CD14-positive monocyte (primary cell): ENCODE measurements at places on chromosomes 2 and 18. TPM values are rescaled to one million over a fixed set of nuclear protein-coding genes. Genes with fewer than 3 reads are reported as not detected.

AGXT gene
- polyA plus RNA-seq, result not detected in 2 replicates

CD8A gene
- polyA plus RNA-seq, result 0.88 TPM

CDH2 gene
- 0.03 and 0.04 TPM in 2 replicates for polyA plus RNA-seq

PJVK gene
- not detected for polyA plus RNA-seq

EML6 gene
- not detected for polyA plus RNA-seq

LIPT1 gene
- polyA plus RNA-seq, result 8.2 TPM

C1QL2 gene
- polyA plus RNA-seq, result not detected

DNA sequence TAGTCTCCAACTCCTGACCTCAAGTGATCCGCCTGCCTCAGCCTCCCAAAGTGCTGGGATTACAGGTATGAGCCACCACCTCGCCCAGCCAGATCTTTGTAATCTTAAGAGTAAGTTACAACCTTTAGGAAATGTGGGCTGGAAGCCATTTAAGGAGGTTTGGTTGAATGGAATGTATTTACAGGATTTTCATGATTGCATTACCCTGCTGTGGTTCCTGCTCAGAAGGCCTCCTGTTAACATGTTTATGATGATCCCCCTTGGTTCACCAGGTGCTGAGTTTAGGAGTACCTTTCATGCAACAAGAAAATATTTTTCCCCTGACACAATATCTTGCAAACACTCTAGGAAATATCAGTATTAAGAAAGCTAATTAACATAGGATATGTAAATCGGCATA is 187.4 kb upstream of the SH3BP4 start:
- no peaks in the 10 kb centered on the region for H3K36me3 ChIP-seq
- no peak overlapping the region for H3K4me3 ChIP-seq
- H3K27ac ChIP-seq, result no peak overlapping the region
- H3K27me3 ChIP-seq, result no peaks in the 10 kb centered on the region

DNA sequence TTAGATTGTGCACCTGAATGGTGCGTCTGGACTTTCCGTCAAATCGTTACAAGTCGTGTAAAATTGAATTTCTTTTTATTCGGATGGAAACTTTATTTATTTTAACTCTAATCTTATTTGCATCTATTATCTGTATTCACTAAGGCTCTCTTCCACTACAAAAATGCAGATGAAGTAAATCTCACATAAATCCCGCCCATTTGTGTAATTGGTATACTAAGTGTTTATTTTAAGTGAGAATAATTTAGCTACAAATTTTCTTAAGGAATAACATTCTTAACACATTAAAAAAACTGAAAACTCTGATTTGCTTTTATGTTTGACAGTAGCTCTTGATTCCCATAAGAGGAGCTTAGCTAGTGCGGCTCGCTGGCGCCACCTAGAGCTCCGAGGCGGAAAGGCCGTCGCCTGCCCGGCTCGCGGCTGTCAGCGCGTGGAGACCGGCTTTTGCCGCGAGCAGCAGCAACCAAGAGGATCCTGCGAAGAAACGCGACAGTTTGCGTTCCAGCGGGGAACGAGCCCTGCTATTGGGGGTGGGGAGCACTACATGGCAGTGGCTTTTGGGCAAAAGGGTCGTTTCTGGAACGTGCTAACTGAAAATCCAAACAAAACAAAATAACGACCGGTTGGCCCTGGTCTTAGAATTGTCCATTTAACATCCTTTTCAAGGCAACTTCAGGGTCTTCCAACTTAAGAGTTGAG is 6.7 kb downstream of the SP9 start:
- H3K27ac ChIP-seq, result no peak overlapping the region
- no peaks in the 10 kb centered on the region for H3K36me3 ChIP-seq
- H3K4me1 ChIP-seq, result peaks cover 47% of the 10 kb centered on the region
- peaks cover 89% of the 10 kb centered on the region for H3K27me3 ChIP-seq
- no peak overlapping the region for H3K4me3 ChIP-seq

GRCh38 chr2:149686136-149687051 is 98.8 kb upstream of the MMADHC start:
- DNase-seq, result no peak
- no peaks in the 10 kb centered on the region for H3K27me3 ChIP-seq
- no peak overlapping the region for H3K4me3 ChIP-seq
- no peak overlapping the region for H3K27ac ChIP-seq
- no peaks in the 10 kb centered on the region for H3K36me3 ChIP-seq

- no peaks in the 10 kb centered on the region for H3K27me3 ChIP-seq
- H3K36me3 ChIP-seq, result no peaks in the 10 kb centered on the region
- no peak overlapping the region for H3K4me3 ChIP-seq
- no peak for DNase-seq
- no peaks in the 10 kb centered on the region for H3K4me1 ChIP-seq
- no peak overlapping the region for H3K27ac ChIP-seq
These were observed 31.2 kb downstream of the CFAP221 start for GRCh38 chr2:119575439-119575838.

GRCh38 chr2:214774108-214774507 is 35.4 kb downstream of the BARD1 start:
- no peaks in the 10 kb centered on the region for H3K4me1 ChIP-seq
- no peaks in the 10 kb centered on the region for H3K27me3 ChIP-seq
- no peak overlapping the region for H3K4me3 ChIP-seq
- H3K36me3 ChIP-seq, result peaks cover 20% of the 10 kb centered on the region

GRCh38 chr2:99957332-99958133 is 184.9 kb downstream of the AFF3 start:
- H3K27me3 ChIP-seq, result no peaks in the 10 kb centered on the region
- H3K27ac ChIP-seq, result no peak overlapping the region
- peaks cover 5% of the 10 kb centered on the region for H3K36me3 ChIP-seq
- no peak overlapping the region for H3K4me3 ChIP-seq
- no peak for DNase-seq

GRCh38 chr2:207766697-207767460 is 2.8 kb downstream of the FZD5 start:
- DNase-seq, result no peak
- H3K27ac ChIP-seq, result no peak overlapping the region
- H3K4me1 ChIP-seq, result peaks cover 45% of the 10 kb centered on the region
- peak overlapping the region; percentile 21 for H3K4me3 ChIP-seq

GRCh38 chr2:190903693-190904450 is 23.3 kb downstream of the GLS start:
- no peak for DNase-seq
- H3K4me3 ChIP-seq, result no peak overlapping the region
- no peaks in the 10 kb centered on the region for H3K4me1 ChIP-seq
- no peak overlapping the region for H3K27ac ChIP-seq

DNA sequence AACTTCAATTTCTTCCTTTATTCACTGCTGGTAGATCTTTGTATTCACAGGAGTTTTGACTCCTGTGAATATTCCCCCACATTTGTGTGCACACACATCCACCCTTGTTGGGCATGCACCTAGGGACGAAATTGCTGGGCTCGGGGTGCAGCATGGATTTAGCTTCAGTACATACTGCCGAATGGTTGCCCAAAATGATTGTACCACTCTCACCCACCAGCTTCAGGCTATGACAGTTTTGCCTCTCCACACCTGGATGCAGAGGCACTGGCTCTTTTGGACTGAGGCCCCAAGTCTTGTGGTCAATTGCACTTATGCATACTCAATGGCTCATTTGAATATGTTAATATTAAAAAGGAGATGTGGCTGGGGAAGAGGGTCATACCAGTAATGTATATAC is 65.1 kb upstream of the ODC1 start:
- H3K4me1 ChIP-seq, result no peaks in the 10 kb centered on the region
- no peaks in the 10 kb centered on the region for H3K27me3 ChIP-seq
- H3K4me3 ChIP-seq, result no peak overlapping the region

GRCh38 chr2:237931205-237931721 is 35.6 kb upstream of the UBE2F start:
- H3K4me3 ChIP-seq, result no peak overlapping the region
- no peaks in the 10 kb centered on the region for H3K27me3 ChIP-seq
- no peak overlapping the region for H3K27ac ChIP-seq
- peak; percentile 42 for DNase-seq
- no peaks in the 10 kb centered on the region for H3K36me3 ChIP-seq

DNA sequence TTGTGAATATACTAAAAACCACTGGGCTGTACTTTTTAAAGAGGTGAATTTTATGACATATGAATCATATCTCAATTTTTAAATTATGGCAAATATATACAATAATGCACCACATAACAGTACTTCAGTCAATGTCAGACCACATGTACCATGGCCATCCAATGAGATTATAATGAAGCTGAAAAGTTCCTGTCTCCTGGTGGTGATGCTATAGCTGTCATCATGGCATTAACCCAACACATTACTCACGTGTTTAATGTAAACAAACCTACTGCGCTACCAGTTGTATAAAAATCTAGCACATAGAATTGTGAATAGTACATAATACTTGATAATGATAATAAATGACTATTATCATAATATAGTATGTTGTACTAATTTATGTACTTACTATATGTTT is 77.6 kb upstream of the ID2 start:
- H3K36me3 ChIP-seq, result no peaks in the 10 kb centered on the region
- no peak overlapping the region for H3K4me3 ChIP-seq
- H3K27me3 ChIP-seq, result no peaks in the 10 kb centered on the region
- no peak for DNase-seq

- no peaks in the 10 kb centered on the region for H3K36me3 ChIP-seq
- no peak for DNase-seq
- no peak overlapping the region for H3K27ac ChIP-seq
- H3K4me3 ChIP-seq, result no peak overlapping the region
- H3K4me1 ChIP-seq, result no peaks in the 10 kb centered on the region
These were observed 944.3 kb downstream of the LRP1B start for GRCh38 chr2:141186413-141187074.

DNA sequence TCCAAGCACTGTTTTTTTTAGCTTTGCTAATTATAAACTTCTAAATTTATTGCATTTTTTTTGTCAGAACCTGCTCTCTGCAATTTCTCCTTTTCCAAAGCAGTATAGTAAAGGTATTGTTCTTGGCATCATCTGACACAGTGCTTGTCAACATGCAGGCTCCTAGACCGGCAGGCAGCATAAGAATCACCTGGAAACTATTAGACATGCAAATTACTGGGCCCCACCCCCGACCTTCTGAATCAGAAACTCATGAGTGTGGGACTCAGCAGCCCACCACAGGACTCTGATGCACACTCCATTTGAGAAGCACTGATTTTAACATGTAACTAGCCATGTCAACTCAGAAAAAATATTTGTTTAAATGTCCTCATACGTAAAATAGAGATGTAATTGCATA is 551.1 kb upstream of the CELF4 start:
- H3K4me1 ChIP-seq, result no peaks in the 10 kb centered on the region
- H3K27ac ChIP-seq, result no peak overlapping the region
- no peaks in the 10 kb centered on the region for H3K36me3 ChIP-seq
- H3K27me3 ChIP-seq, result no peaks in the 10 kb centered on the region

DNA sequence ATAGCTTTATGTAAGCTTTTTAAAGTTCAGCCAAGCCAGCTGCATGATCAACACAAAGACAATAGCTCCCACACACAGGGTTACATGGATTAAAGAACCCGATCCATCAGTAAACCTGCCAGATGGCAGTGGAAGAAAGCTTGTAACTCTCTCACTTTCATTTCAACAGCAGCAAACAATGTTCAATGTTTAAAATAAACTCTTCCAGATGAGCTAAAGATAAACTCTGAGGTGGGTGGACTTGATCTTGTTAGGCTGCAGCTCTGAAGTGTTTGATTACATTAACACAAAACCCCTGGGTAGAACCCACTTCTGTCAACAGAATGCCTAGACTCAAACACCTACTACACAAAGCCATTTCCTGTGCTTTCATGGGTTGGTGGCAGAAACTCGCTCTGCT is 13.9 kb downstream of the RDH14 start:
- no peaks in the 10 kb centered on the region for H3K4me1 ChIP-seq
- no peaks in the 10 kb centered on the region for H3K27me3 ChIP-seq
- no peaks in the 10 kb centered on the region for H3K36me3 ChIP-seq
- no peak overlapping the region for H3K4me3 ChIP-seq
- DNase-seq, result no peak

GRCh38 chr2:207397917-207398655 is 131.7 kb upstream of the CREB1 start:
- no peak overlapping the region for H3K27ac ChIP-seq
- no peaks in the 10 kb centered on the region for H3K4me1 ChIP-seq
- no peaks in the 10 kb centered on the region for H3K36me3 ChIP-seq
- no peak for DNase-seq
- H3K4me3 ChIP-seq, result no peak overlapping the region
- no peaks in the 10 kb centered on the region for H3K27me3 ChIP-seq

DNA sequence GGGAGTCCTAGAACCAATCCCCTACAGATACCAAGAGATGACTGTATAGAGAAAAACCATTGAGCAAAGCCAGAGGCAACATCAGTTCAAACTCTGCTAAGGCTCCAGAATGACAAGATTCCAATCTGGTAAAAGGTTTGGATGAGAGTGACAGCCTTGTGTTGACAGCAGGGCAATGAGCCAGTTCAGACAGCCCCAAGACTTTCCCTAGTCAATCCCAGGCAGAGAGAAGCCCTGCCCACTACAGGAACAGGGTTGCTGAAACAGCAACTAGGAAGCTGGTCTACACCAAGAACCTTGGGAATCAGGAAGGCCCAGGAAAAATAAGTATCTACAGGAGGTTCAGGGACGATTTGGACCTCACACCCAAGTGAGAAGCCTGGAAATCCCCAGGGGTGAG is 3.3 kb downstream of the PSTPIP2 start:
- H3K4me1 ChIP-seq, result peaks cover 48% of the 10 kb centered on the region
- DNase-seq, result no peak
- no peak overlapping the region for H3K4me3 ChIP-seq
- no peaks in the 10 kb centered on the region for H3K27me3 ChIP-seq

- H3K4me3 ChIP-seq, result no peak overlapping the region
- DNase-seq, result no peak
- no peaks in the 10 kb centered on the region for H3K4me1 ChIP-seq
These were observed 54.9 kb downstream of the DSC3 start for GRCh38 chr18:30987467-30988241.
